Anterior cingulate cortex (tissue), 58 donors: ENCODE measurements at places on chromosomes 7 and 10.

DNA sequence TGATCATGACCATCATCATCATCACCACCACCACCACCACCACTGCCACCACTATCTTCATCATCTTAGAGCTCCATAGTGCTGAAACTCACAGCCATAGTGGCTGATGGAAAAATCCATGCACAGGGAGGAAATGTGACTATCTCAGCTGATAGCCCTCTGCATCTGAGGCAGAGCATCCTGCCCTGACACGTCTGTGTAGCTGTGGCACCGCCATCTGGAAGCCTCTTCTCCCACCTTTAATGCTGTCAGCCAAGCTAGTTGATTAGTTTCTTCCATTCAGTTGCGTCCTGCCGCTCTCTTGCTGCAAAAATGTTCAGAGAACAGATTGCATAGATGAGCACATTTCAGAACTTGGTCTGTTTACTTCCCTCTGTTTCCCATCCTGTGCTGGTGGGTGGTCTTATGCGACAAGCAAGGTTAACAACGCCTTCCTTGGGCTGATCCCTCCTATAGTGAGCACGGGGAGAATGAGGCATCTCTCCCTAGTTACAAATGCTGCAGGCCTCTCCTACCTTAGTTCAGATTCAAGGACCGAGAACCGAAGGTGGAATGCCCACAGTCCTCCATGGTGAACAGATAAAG is 478.6 kb downstream of the PLXNA4 start:
- no peak for DNase-seq

DNA sequence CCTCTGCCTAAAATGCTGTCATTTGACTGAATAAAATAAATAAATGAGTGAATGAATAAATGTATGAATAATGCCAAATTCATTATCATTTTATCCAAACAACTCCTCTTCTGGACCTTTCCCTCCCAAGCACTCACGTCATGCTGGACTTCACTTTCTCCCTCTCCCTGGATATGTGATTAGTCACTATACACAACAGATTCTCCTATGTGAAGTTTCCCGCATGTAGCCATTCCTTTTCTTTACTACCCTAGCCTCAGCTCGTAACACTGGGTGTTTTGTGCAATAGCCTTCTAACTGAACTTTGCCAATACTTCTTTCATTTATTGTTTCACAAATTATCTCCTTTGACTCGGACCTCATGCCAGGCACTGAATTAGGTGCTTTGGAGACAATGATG is 87.6 kb upstream of the IL6 start:
- DNase-seq = no peak

GRCh38 chr10:43069579-43069978 is 7.3 kb upstream of the RET start:
- no peak for DNase-seq

DNA sequence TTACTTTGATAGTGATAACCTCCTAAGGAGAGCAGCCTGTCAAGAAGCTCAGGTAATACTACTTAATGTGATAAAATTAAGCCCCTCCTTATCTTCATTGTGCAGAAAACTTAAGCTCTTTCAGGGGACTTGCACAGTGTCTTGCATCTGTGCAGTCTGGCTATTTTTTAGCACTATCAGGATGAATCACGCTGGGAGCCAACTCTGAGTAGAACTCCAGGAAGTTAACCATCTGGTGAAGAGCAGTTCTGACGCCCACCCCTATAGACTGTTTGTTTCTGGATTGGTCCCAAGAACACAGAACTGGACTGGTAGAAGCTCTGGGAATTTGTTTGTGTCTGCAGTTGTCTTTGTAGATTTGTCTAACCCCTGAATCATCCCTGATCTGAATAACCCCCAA is 41.9 kb downstream of the AGK start:
- peak; percentile 2 for DNase-seq

DNA sequence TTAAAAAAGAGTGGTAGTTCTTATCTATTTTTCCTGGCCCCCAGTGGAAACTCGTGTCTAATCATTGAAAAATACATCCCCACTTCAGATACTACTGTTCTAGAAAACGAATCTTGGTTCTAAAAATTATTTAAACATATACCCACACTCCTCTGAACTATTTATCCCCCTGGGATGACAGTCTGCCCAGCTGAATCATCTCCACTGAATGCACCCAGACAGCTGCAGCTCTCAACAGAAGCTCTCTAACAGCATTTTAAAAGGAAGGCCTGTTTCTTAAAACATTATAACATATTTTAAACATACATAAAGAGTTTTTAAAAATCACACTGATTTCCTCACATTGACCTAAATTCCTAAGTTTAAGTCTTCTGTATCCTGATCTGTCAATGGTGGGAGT is 544.6 kb upstream of the PHF14 start:
- no peak for DNase-seq

GRCh38 chr7:257647-257992 is 32.4 kb upstream of the FOXL3 start:
- no peak for DNase-seq

GRCh38 chr10:42941790-42942189 is 135.1 kb upstream of the RET start:
- DNase-seq = no peak

GRCh38 chr7:1100386-1100785 is 12.5 kb downstream of the GPER1 start:
- no peak for DNase-seq

DNA sequence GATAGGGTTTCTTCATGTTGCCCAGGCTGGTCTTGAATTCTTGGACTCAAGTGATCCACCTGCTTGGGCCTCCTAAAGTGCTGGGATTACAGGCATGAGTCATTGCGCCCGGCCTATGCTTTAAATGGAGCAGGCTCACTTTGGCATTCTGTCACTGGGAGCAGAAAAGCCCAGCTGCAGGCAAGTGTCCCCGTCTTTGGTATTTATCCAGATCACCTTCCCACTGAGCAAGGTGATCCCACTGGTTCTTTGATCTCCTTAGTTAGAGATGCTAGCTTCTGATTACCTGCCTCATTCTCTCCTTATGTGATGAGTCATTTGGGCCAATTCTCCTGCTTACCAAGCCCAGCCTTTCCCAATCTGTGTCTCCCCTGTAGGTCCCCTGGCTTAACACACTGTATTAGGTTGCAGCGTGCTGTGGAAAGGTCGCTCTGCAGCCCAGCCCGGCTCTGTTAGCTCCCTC is 39.3 kb downstream of the SPDYE5 start:
- DNase-seq = no peak

DNA sequence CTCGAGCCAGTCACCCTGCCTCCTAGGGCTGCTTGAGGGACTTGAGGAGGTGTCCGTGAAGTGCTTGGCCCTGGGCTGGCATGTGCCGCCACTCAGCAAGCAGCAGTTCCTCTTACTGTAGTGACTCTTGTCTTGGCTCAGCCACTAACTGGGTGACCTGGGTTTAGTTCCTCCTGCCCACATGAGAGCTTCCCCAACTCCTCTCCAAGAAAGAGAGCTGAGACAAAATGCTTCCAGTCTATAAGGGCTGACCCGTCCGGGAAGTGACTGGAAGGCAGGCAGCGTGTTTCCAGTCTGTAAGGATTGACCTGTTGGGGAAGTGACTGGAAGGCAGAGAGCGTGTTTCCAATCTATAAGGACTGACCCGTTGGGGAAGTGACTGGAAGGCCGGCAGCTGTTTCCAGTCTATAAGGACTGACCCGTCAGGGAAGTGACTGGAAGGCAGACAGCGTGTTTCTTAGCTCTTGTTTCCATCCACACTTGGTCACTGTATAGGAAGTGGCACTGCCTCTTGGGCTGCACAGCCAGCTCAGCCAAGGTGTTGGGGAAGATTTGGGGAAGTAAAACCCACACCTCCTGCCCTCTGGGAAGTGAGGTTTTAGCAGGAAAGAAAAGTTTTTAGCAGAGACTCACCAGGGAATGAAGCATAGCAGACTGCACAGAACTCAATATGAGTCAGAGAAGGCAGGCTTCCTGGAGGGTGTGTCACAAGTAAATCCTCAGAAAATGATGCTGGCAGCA is 53.3 kb upstream of the PPIF start:
- no peak for DNase-seq

DNA sequence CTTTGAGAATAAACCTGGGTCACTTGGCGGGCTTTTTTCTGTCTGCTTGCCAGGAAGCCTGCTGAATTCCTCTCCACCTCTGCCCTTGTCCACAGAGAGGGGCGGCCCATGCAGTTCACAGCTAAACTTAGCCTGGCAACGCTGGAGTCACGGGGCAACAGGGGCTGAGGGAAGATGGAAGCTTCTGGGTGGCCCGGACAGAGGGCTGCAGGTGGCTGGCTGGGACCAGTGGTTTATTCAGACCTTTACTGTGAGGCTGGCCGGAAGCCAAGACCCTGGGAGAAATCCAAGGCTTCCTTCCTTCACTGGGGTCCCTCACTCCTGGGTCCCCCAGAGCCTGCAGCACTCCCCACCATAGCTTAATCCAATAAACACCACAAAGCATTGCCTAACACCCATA is 17.0 kb downstream of the ITPRIP start:
- DNase-seq = no peak

- DNase-seq = no peak
Measured at GRCh38 chr7:67553378-67553777, 556.7 kb downstream of the TYW1 start.

GRCh38 chr10:61455656-61456055 is 2.5 kb upstream of the TMEM26 start:
- DNase-seq = no peak

DNA sequence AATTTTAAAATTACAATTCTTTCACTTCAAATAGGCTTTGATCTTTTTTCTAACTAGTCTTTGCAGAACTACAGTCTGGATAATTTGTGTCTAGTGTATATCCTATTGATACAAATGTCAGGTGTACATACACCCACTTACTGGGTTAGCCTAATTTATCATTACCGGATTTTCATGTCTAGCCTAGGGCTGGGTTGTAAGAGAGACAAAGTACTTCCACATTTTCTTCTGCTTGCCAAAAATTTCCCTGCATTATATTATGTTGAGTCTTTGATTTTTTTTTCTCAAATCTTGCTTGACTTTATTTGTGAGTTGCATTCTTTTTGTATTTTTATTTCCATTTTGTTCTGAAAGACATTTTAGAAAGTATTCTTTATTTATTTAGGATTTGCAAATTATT is 284.8 kb upstream of the FZD8 start:
- DNase-seq = no peak

GRCh38 chr10:117721873-117722272 is 179.3 kb downstream of the EMX2 start:
- no peak for DNase-seq

DNA sequence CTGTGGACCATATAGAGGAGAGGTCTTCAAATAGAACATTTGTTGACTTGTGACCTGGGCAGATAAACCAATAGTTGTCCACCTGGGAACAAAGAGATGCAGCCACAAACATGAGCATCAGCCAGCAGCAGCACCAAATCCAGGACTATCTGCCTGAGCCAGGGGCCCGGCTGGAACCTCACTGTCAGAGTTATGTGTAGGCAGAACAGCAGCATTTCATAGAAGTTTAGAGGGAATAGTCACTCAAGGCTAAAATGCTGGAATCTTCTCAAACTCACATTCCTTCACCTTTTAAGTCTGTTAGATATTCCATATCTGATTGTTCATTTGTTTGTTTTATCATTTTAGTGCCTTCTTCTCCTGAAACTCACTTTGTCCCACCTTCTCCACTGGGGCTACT is 72.2 kb upstream of the IL6 start:
- no peak for DNase-seq

DNA sequence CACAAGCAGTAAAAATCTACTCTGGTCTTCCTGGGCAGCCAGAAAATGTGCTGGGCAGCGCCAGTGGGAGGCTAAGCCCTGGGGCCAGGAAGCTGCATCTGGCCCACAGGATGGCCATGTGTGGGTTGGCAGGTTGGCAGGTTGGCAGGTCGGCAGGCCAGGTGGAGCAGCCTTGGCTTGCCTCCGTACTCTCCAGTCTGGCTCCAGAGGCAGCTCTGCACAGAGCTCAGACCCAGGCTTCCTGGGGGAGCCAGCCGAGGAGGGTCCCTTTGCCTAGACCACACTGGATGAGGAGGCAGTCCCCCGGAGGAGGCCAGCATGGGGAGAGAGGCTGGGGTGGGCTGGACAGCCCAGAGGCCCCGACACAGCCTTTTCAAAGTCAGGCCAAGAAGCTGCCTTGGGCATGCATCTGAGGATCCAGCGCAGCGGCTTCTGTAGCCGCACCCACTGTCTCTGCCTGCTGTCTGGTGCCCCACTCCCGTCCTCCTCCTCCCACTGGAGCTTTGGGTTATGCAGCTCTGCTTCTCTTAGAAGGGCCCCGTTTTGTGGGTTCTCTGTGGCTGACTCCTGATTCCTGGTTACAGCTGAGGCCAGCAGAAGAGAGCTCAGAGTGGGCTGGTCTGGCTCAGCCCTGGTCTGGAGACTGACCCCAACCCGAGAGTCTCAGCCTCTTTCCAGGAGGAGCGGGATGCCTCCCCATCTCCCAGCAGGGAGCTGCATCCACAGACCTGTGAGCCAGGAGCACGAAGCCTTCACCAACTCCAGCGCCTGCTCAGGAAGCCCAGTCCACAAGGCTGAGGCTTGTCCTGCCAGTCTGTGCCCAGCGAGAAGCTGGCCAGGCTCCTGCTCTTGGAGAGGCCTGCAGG is 44.6 kb downstream of the CFAP46 start:
- no peak for DNase-seq

DNA sequence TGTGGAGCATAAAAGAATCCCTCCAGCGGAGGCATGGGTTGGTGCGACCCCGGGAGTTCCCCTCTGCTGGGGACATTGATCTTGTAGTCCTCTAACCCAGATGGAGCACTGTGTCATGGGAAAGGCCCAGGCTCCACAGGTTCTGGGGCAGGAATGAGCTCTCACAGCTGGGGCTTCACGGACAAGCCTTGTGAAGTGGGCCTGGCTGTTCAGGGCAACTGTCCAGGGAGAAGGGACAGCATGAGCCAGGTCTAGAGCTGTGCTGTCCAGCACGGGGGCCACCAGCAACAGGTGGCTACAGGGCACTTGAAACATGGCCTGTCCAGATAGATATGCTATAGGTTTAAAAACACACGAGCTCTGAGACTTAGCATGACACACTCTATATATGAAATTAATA is 11.4 kb downstream of the GPR26 start:
- DNase-seq = no peak

DNA sequence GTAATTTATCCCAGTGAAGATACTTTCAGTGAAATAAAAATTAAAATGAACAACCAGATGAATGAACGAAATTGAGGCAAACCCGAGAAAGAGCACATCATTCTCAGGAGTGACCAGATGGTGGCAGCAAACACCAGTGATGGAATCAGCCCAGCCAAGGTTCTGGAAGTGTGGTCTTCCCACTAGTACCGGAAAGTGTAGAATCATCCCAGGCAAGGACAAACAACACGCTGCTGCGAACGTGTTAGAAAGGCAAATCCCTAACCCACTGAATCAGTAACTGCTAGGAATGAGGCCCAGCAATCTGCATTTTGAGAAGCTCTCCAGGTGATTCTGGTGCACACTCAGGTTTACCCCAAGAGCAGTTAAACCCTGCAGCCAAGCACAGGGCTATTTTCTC is 15.5 kb upstream of the SLC18A3 start:
- peak; percentile 32 for DNase-seq

GRCh38 chr7:155996718-155997280 is 184.5 kb upstream of the SHH start:
- DNase-seq = no peak

- DNase-seq = no peak
Measured at GRCh38 chr10:58412502-58412961, 27.3 kb downstream of the TFAM start.
